ENCODE measurements at places on chromosomes 4 and X. TPM values are rescaled to one million over a fixed set of nuclear protein-coding genes. Genes with fewer than 3 reads are reported as not detected.

The PNMA6A gene
- total RNA-seq = 3.3 TPM

The PPEF2 gene
- total RNA-seq = not detected

- no peak for DNase-seq
Observed at GRCh38 chr4:3786196-3786869, 20.1 kb downstream of the ADRA2C start.

- peak; percentile 59 for DNase-seq
Observed at GRCh38 chr4:137623013-137623412, 90.7 kb upstream of the PCDH18 start.
